ENCODE measurements at places on chromosomes 3 and 15.

DNA sequence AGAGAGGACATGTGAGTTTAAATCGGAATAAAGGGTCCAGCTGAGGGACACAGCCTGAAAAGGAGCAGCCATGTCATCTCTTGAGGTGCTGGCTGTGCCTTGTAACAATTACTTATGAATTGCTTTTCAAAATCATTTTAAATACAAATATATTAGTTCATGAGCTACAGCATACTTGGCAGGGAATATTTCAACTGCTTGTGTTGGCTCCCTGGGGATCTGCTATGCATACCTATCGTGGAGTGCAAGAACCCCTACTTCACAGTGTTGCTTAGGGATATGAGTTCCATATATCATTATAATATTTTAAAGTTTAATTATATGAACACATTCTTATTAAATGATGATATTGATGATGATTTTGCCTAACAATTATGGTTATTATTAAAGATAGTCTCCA is 19.1 kb upstream of the P2RY14 start:
- DNase-seq = no peak

- no peak for DNase-seq
Observed at GRCh38 chr3:23256741-23257435, 53.8 kb downstream of the UBE2E2 start.

DNA sequence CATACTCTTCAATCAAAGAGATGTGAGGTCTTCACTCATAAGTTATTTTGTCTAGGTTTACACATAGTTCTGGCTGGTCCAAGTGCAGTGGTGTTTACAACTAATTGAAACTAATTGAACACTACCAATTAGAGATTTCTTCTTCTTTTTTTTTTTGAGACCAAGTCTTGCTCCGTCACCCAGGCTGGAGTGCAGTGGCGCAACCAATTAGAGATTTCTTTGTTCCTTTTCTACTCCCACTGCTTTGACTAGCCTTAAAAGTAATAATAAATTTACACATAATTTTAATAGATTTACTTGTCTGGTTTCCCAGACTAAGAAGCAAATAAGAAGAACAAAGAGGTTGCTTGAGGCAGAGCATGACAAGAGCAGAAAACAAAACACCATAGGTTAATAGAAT is 6.7 kb upstream of the DENND6A start:
- no peak for DNase-seq

DNA sequence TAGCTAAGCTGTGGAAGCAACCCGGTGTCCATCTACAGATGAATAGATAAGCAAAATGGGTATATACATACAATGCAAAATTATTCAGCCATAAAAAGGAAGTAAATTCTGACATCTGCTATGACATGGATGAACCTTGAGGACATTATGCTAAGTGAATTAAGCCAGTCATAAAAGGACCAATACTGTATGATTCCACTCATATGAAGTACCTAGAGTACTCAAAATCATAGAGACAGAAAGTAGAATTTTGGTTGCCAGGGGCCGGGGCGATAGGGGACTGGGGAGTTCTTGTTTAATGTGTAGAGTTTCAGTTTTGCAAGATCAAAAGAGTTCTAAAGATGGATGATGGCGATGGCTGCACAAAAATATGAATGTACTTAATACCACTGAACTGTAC is 10.3 kb downstream of the EID1 start:
- DNase-seq = no peak

- DNase-seq = no peak
Observed at GRCh38 chr3:194125442-194125841, 10.5 kb upstream of the HES1 start.

GRCh38 chr3:135806317-135806716 is 159.2 kb upstream of the PPP2R3A start:
- no peak for DNase-seq

DNA sequence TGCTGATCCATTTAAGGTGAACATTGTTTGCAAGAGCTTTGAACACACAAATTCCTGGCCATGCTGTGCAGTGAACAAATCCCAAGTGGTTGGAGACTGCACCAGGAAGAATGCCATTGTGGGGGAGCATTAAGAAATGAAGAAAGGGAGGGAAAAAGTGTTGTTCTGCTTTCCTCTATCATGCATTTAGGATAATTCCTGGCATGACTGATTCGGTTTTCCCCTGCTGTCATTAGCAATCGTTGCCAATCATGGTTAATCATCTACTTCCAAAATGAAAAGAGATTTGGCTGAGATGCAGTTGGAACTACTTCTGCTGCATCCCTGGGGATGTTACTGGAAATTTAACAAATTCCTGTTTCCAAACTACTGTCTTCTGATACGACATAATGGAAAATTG is 73.7 kb upstream of the ZPLD1 start:
- DNase-seq = no peak

DNA sequence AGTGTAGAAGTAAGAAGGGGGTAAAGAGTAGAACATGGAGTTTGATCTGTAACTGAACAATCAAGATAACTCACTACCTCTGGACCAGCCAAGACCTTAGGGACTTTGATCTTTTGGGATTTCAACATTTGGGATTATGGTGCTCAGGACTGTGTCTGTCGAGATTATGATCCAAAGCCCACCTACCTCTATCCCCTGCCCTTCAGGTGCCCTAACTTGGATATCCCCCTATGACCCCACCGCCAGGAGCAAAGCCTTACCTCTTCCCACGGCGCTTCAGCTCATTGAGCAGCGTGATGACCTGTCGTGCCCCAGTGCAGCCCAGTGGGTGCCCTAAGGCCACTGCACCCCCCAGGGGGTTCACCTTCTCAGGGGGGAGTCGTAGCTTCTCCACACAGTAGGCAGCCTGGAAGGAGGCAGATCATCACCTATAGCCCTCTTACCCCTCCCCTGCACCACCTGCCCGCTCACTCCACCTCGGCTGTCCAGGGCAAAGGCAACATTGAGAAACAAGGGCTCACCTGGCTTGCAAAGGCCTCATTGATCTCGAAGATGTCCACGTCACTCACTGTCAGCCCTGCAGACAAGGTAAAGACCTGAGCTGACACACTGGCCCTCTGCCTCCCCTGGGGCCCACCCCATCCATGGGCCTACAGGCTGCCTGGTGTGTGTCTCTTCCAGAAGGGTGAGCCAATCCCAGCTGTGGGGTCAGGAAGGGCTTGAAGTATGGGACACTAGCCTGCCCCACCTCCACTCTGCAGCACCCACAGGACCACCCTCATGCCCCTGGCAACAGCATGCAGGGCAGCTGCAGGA is 11.4 kb downstream of the ACAA1 start:
- DNase-seq = no peak

DNA sequence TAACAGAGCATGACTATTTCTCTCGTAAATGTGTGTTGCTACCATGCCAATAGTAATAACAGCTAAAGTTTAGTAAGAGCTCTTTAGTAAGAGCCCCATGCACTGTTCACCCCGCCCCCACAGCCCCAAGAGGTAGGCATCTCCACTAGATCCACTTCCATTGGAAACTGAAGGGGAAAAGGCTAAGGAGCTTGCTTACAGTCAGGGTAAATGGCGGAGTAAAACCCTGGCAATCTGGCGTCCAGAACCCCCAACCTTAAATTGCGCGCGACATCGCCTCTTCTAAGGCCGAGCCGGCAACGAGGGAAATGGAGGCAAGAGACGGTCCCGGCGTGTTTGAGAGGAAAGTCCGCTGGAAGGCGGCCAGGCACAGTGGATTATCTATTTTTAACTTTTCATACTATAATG is 654 bp upstream of the C3orf38 start:
- DNase-seq = no peak

DNA sequence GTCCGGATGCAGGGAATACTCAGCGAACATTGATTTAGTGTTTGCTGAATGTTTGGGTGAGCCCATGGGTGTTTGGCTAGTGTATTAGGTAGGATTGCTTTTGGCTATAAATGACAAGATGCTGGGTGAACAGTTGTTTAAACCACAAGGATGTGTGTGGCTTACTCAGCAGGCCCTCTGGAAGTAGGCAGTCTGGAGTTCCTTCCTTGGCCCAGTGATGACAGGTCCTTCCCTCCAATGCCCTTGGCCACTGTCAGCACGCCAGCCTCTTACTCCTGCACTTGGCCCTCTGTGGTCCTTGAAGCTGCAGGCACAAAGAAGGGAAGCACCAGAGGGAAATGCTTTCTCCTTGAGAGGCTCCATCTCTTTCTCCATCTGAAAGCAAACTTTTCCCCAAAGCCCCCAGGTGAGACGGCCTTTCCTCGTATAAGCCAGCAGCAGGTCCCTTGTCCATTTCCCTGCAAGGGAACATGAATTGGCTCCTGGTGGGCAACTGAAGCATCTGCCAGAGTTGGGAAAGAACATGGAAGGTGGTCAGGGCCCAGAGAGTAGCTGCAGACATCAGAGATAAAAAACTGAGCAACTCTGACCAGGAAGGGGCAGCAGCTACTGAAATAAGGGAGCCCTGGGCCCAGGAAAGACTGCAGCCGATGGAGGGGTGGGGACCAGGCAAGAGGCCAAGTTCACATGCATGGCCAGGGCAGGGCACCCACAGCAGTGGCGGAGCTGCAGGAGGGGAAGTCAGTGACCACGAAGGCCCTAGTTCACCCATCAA is 105.0 kb downstream of the TPRA1 start:
- DNase-seq = no peak

DNA sequence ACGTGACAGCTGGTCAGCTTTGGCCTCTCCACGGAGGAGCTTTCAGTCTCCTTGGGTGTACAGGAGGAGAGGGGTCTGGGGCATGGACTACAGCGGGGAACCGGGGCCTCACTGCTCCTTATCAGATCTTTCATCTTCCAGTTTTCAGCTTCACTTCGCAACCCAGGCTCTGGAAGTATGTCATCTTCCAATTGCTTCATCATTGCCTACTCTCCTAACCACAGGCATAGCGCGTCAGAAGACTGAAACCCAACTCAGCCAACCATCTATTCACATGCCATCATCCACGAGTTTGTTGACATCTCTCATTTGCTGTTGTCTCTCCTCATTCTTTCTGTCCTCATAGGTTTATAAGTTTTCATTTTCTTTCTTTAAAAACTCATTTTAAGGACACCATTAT is 119.5 kb downstream of the MYLK start:
- DNase-seq = no peak

- no peak for DNase-seq
Observed at GRCh38 chr3:156680243-156680914, 6.0 kb downstream of the TIPARP start.

DNA sequence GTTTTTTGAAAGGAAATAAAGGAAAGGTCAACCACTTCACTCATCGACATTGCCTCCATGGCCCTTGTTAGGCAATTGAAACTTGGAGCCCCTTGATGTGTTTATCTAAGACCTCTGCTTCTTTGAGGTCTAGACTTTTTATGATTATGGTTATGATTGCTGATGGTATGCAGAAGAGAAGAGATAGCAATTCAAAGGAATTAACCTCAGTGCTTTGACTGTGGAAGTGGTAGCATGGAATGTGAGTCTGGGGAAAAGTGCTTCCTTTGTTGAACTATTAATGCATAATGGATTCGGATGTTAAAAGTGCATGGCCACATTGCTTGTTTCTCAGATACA is 46.1 kb downstream of the FNDC3B start:
- DNase-seq = no peak

DNA sequence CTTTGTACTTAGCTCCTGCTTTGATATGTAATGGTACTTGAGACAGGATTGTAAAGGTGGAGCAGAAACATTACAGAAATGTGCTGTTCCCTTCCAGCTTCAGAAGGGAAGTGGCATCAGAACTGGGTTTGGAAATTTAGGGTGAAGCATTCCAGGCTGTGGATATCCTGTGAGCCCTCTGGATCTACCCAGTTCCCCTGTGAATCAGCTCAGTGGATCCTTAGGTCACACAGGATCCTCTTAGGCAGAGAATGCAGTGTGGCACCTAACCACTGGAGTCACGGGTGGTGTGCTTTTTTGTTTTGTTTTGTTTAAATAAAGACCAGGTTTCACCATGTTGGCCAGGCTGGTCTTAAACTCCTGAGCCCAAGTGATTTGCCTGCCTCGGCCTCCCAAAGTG is 66.0 kb downstream of the TRIM71 start:
- no peak for DNase-seq

GRCh38 chr15:44501768-44502366 is 35.1 kb upstream of the EIF3J start:
- no peak for DNase-seq

DNA sequence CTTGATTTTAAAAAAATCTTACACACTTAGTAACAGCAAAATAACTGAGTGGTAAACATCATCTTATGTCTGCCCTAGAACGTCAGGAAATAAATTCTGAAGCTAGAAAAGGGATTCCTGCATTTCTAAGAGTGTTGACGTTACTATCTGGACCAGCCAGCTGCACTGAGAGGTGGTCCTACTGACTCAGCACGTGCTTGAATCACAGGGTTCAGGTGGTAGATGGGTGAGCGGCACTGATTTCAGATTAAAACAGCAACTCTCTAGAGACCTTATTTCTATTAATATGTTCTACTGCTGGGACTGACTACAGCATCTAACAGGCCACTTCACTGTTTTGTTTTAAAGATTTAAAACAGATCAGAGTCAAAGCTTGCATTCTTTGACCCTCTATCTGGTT is 377.2 kb downstream of the GABRB3 start:
- DNase-seq = no peak

DNA sequence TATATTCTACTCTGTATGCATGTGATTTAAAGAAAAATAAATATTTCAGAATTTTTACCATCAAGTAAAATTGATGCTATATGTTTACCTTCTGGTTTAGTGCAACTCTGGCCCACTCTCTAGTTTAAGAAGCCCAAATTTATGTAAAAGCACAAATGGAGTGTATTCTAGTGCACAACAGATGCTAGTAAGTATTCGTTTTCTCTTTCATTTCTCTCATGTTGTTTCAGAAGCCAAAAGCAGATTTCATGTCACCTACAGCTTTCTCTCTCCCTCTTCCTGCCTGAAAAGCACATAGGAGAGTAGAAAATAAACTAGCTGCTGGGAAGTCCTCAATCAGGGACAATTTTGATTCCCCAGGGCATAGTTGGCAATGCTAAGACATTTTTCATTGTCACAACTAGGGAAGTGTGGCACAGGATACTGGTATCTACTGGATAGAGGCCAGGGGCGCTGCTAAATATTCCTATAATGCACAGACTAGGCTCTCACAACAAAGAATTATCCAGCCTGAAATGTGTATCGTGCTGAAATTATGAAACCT is 147.4 kb upstream of the ARHGEF26 start:
- DNase-seq = no peak

- DNase-seq = no peak
Observed at GRCh38 chr15:64673866-64674265, 101.5 kb downstream of the RBPMS2 start.

DNA sequence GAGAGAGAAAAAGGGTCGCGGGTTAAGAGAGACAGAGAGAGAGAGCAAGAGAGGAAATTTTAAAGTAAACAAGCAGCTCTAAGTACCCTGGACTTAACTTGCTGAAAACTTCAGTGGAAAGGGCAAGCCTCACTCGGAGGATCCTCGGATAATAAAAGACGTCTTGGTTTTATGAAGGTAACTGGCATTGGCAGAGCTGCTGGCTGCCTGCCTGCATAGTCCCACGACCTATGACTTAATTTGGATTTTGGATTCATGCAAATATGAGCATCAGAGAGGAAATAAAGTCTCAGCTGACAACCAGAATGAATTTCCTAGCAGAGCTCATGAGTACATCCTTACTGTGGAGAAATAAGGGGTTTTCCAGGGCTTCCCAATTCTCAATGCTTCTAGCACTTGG is 95.1 kb upstream of the PDZRN3 start:
- DNase-seq = no peak
